ENCODE measurements at places on chromosomes 5 and 9.

- no peak for DNase-seq
Measured at GRCh38 chr9:132585954-132586829, 3.8 kb downstream of the BARHL1 start.

GRCh38 chr5:139275956-139276355 is 17.6 kb upstream of the MATR3 start:
- no peak for DNase-seq

- DNase-seq, result no peak
Measured at GRCh38 chr9:99375481-99375880, 153.4 kb downstream of the SEC61B start.

DNA sequence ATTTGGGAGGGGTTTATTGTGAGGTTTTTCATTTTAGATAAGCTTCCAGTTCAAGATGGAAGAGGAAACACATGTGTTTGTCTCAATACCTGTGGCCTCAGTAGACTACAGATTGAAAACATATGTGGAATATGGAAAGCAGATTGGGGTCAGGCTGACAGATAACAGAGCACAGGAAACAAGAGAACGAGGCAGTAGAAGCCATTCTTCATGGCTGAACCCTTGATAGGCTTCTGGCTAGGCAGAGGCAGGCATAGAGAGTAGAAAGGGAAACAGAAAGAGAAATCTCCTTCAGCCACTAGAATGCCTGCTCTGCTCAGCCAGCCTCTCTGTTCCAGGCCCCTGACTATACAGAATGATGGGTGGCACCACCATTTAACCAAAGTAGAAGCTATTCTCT is 152.5 kb downstream of the MUSK start:
- DNase-seq, result no peak

GRCh38 chr9:13939701-13940490 is 374.0 kb downstream of the NFIB start:
- no peak for DNase-seq

GRCh38 chr9:5580650-5581049 is 48.3 kb upstream of the RIC1 start:
- DNase-seq, result no peak

DNA sequence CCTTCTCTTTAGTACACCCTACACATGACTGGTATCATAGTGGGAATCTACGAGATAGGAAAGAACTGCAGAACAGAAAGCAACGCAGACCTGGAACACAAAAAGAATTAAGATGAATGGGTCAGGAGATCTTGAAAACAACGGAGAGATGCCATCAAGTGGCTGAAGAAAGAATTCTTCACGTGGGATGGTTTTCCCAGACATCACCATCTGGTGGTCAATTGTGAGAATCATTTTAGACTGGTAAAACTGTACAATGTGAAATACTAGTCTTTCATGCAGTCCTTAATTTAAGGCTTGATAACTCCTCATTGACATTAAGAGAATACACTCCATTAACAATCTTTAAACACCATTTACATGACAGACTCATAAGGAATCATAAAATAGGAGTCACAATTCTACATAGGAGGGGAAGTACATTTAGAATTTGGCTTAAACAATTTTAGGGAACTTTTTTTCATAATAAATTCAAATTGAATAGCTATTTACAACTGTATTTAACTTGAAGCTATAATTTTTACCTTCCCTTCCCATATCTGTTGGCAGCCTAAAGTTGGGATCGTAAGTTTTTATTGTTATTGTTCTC is 128.4 kb upstream of the TRPM3 start:
- no peak for DNase-seq
